Ascending aorta (tissue), 2 donors: ENCODE measurements at places on chromosomes 16 and 17.

DNA sequence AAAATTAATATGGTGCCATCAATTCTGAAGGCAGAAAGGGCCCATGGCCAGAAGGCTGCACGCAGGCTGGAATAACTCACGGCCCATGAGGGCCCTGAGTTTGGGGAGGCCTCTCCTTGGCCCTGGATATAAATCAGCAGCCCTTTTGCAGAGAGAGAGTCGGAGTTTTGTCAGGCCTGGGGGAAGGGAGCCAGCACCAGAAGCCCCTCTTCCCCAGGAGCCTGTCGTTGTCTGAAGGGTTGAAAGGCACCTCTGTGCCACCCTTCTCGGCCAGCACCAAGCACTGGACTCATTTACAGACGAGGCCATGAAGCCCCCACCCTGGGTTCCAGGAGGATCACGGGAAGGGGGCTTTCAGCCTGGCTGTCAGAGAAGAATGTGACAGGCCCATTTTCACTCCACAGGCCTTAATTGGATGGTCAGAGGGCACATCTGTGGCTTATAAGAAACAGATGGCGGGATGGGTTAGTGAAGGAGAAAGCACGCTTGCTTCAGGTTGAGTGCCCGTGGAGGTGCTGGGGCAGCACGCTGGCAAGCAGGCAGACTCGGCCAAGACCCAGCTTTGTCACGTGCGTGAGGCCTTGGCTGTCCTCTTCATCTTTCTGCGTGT lies 140.6 kb downstream of the CLEC16A start:
- peaks cover 8% of the 10 kb centered on the region for H3K4me1 ChIP-seq
- DNase-seq: no peak
- no peak overlapping the region for H3K4me3 ChIP-seq
- H3K36me3 ChIP-seq: peaks cover 3% of the 10 kb centered on the region
- no peaks in the 10 kb centered on the region for H3K27me3 ChIP-seq

GRCh38 chr16:78028018-78028417 lies 5.7 kb downstream of the CLEC3A start:
- H3K27me3 ChIP-seq: no peaks in the 10 kb centered on the region
- no peak overlapping the region for H3K27ac ChIP-seq
- DNase-seq: no peak
- H3K4me3 ChIP-seq: no peak overlapping the region

DNA sequence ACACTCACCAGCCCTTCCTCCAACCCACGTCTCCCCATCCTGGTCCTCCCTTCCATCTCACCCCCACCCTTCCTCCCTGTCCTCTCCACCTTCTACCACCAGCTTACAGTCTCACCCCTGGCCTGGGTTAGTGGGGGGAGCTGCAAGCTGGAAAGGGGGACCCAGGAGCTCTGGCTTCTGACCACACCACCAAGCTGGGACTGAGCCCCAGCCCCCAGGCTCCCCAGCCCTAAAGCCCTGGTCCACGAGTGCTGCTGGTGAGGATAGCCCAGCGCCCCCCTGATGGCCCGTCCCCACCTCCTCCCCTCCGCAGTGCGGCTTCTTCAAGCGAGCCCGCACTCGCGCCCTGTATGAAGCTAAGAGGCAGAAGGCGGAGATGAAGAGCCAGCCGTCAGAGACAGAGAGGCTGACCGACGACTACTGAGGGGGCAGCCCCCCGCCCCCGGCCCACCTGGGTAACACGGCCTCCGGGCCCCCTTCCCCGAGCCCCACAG lies 7.2 kb upstream of the PDK2 start:
- no peak for DNase-seq
- no peaks in the 10 kb centered on the region for H3K4me1 ChIP-seq
- peak overlapping the region; percentile 48 for H3K27ac ChIP-seq
- H3K36me3 ChIP-seq: peaks cover 61% of the 10 kb centered on the region

DNA sequence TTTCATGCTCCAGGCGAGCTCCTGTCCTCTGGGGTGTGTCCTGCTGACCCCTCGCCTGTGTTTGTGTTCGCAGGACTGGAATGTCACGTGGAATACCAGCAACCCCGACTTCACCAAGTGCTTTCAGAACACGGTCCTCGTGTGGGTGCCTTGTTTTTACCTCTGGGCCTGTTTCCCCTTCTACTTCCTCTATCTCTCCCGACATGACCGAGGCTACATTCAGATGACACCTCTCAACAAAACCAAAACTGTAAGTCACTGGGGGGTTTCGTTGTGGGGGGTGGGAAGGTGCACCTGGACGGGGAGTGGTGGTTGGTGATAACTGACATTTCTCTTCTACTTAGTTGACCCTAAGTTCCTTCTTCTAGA lies 58.3 kb downstream of the ABCC1 start:
- H3K27ac ChIP-seq: peak overlapping the region; percentile 35
- peaks cover 32% of the 10 kb centered on the region for H3K36me3 ChIP-seq
- H3K27me3 ChIP-seq: no peaks in the 10 kb centered on the region
- H3K4me3 ChIP-seq: no peak overlapping the region
- H3K4me1 ChIP-seq: no peaks in the 10 kb centered on the region

GRCh38 chr17:9389111-9389527 lies 186.5 kb downstream of the STX8 start:
- no peak for DNase-seq
- H3K4me1 ChIP-seq: no peaks in the 10 kb centered on the region
- no peak overlapping the region for H3K4me3 ChIP-seq
- H3K27me3 ChIP-seq: no peaks in the 10 kb centered on the region
- no peak overlapping the region for H3K27ac ChIP-seq

DNA sequence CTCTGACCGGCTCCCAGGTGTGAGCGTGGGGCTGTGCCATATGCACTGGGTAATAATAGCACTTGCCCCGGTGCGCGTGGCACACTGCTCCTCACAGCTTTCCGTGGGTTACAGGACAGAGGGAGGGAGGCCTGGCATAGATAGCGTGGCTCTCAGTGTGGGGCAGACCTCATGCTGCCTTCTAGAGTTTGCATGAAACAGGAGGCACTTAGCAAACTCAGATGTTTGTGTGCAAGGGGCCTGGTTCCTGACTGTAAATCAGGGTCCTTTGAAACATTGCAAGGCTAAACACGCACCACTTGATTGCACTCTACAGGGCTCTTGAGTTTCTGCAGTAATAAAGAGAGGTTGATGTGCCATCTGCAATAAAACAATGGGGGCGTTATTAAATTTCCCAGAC lies 101.7 kb downstream of the RPTOR start:
- H3K4me3 ChIP-seq: no peak overlapping the region
- no peaks in the 10 kb centered on the region for H3K36me3 ChIP-seq
- no peak overlapping the region for H3K27ac ChIP-seq
- H3K27me3 ChIP-seq: no peaks in the 10 kb centered on the region

GRCh38 chr17:40095944-40096791 lies 4.2 kb downstream of the NR1D1 start:
- peak overlapping the region; percentile 99 for H3K27ac ChIP-seq
- H3K27me3 ChIP-seq: no peaks in the 10 kb centered on the region

- no peaks in the 10 kb centered on the region for H3K4me1 ChIP-seq
- no peak overlapping the region for H3K4me3 ChIP-seq
- no peaks in the 10 kb centered on the region for H3K27me3 ChIP-seq
- no peaks in the 10 kb centered on the region for H3K36me3 ChIP-seq
These were observed 397.0 kb upstream of the CCL2 start for GRCh38 chr17:33858121-33858520.

DNA sequence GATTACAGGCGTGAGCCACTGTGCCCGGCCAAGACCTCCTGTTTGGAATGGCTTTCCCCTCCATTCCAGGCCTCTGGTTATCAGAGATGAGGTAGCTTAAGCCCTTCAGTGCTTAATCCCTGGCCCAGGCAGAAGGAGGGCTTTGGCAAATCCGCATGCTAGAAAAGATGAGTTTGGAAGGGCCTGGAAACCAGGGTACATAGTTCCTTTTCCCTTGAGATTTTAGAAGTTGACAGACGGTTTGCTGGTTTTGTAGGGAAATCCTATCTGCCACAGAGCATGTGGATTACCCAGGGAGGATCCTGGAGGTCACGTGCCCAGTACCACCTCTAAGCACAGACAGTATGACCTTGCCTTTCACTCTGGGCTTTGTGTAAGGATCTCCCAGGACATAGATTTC lies 114.7 kb upstream of the CACNG3 start:
- no peak overlapping the region for H3K27ac ChIP-seq
- no peaks in the 10 kb centered on the region for H3K36me3 ChIP-seq
- H3K4me3 ChIP-seq: no peak overlapping the region
- no peaks in the 10 kb centered on the region for H3K4me1 ChIP-seq
- no peaks in the 10 kb centered on the region for H3K27me3 ChIP-seq
- no peak for DNase-seq

- DNase-seq: no peak
- H3K4me3 ChIP-seq: no peak overlapping the region
- no peaks in the 10 kb centered on the region for H3K36me3 ChIP-seq
- H3K27me3 ChIP-seq: no peaks in the 10 kb centered on the region
- peak overlapping the region; percentile 25 for H3K27ac ChIP-seq
These were observed 2.3 kb upstream of the CHST6 start for GRCh38 chr16:75497558-75497957.

- no peak overlapping the region for H3K27ac ChIP-seq
- no peak overlapping the region for H3K4me3 ChIP-seq
- no peaks in the 10 kb centered on the region for H3K4me1 ChIP-seq
- no peaks in the 10 kb centered on the region for H3K27me3 ChIP-seq
These were observed 315.6 kb downstream of the HS3ST3B1 start for GRCh38 chr17:14616528-14616927.

DNA sequence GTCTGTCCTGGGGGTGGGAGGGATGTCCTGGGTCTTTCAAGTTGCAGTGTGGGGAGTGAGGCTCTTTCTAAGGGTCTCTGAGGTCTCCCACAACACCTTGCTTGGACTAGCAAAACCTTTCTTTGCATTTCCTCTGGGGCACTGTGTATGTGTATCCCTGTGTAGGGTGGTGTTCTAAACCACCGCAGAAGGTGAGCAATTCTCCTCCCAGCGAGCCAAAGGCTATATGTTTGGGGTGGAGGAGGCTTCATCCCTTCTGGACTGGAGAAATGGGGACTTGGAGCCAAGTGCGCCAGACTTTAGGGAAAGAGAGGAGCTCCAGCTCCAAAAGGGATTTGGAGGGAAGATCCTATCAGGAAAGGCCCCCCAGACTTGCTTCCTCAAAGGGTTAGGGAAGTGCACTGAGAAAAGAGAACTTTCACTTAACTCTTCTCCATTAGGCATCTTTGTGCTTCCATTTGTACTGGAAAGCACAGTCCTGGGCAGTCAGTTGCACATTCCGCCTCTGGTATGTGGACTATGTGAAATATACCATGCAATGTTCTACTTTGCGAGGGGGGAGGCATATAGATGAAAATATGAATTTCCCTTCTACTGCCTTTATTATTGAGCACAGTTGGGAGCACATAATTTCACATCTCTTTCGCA lies 18.9 kb upstream of the HOXB9 start:
- H3K27me3 ChIP-seq: peaks cover 27% of the 10 kb centered on the region
- no peaks in the 10 kb centered on the region for H3K36me3 ChIP-seq
- H3K4me1 ChIP-seq: peaks cover 2% of the 10 kb centered on the region
- no peak for DNase-seq
- no peak overlapping the region for H3K4me3 ChIP-seq
- no peak overlapping the region for H3K27ac ChIP-seq

- no peaks in the 10 kb centered on the region for H3K27me3 ChIP-seq
- no peak overlapping the region for H3K4me3 ChIP-seq
- no peak overlapping the region for H3K27ac ChIP-seq
These were observed 65.1 kb downstream of the RTN4RL1 start for GRCh38 chr17:1959871-1960544.

GRCh38 chr17:40319651-40320540 lies 10.9 kb downstream of the RARA start:
- peak overlapping the region; percentile 70 for H3K4me3 ChIP-seq
- H3K27me3 ChIP-seq: no peaks in the 10 kb centered on the region
- no peaks in the 10 kb centered on the region for H3K36me3 ChIP-seq
- H3K27ac ChIP-seq: peak overlapping the region; percentile 91
- DNase-seq: no peak

- H3K36me3 ChIP-seq: no peaks in the 10 kb centered on the region
- no peaks in the 10 kb centered on the region for H3K4me1 ChIP-seq
- H3K27ac ChIP-seq: no peak overlapping the region
- no peak for DNase-seq
- no peaks in the 10 kb centered on the region for H3K27me3 ChIP-seq
- H3K4me3 ChIP-seq: no peak overlapping the region
These were observed 13.7 kb downstream of the UNC45B start for GRCh38 chr17:35161281-35161761.

DNA sequence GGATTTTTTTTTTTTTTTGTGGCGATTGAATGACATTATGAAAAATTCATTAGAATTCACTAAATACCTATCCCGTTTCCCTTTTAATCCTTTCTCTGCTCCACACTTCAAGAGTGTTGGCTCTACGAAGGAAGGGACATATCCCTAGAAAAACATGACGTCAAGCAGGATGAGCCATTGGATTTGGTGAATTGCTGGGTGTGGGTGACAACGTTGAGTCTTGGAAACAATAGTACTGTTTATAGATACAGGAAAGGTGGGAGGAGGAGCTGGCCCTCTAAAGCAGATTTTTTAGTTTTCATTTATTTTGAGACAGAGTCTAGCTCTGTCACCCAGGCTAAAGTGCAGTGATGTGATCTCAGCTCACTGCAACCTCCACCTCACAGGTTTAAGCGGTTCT lies 167.6 kb upstream of the FAM20A start:
- DNase-seq: no peak
- no peak overlapping the region for H3K4me3 ChIP-seq
- no peaks in the 10 kb centered on the region for H3K4me1 ChIP-seq
- H3K27me3 ChIP-seq: no peaks in the 10 kb centered on the region
- no peak overlapping the region for H3K27ac ChIP-seq

DNA sequence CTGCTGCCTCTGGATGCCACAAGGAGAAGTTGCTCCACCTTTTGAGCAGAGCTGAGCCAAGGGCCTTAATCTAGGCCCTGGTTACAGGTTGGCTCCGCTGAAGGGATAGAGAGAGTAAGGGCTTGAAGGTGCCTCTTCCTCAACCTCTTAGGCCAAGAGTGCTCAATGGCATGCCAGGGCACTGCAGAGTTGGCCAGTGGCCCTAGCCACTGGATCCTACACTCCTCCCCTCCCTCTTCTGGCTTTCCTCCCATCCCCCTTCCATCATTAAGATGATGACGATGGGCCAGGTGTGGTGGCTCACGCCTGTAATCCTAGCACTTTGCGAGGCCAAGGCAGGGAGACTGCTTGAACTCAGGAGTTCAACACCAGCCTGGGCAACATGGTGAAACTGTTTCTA lies 50.5 kb downstream of the MYO18A start:
- no peak for DNase-seq
- no peaks in the 10 kb centered on the region for H3K27me3 ChIP-seq
- peaks cover 14% of the 10 kb centered on the region for H3K4me1 ChIP-seq
